ENCODE measurements at places on chromosomes 7 and 10.

- DNase-seq, result no peak
These were observed 646 bp downstream of the SGCE start for GRCh38 chr7:94655126-94655847.

- no peak for DNase-seq
These were observed 5.9 kb downstream of the RET start for GRCh38 chr10:43082746-43083145.

DNA sequence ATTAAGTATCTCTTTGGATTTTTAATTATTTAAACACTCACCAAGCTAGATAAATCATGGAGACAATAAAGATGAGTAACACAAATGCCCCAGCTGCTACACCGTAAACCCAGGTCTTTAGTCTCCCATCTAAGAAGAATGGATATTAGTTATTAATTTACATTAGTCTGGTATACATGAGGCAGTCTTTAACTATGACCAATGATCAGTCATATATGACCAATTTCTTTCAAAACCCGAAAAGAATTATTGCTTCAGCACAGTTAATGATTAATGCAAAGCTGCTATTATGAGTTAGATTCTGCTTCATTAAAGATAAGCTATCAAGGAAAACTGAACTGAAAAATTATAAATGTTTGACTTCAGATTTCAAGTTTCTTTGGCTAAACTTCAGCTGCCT, 402.9 kb downstream of the PHF14 start:
- no peak for DNase-seq

DNA sequence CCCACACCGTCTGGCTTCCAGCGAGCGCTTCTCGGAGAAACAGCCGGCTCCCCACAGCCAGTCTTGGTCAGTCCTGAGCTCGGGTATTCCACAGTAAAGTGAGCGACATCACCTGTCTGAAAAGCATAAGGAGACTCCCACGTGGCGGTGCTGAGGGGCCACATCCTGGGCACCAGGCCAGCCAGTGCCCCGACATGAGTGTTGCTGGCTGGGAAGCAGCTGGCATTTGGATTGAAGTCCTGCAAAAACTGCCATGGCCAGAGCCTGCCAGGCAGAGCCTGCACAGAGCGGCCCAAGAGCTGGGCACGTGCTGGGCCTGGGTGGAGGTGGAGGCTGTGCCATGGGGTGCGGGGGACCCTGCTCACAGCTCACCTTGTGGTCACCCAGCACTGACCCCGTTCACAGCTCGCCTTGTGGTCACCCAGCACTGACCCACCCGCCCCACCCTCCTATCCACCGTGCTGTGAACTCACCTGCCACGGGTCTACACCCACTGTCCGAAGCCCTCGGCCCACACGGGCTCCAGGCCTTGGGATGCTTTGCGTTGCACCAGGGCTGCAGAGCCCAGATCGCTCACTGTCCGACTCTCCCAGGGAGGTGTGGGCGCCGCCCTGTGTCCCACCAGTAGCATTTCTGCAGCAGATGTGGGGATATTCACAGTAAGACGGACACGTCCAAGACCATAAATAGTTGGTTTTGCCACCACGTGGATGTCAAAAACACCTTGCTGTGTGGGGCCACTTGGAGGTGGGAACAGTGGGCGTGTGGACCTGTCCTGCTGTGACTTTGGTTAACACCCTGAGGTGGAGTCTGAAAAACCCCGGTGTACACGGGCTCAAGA, 48.8 kb downstream of the PITRM1 start:
- no peak for DNase-seq
